MG63 (cell line): ENCODE measurements at places on chromosomes 11 and 22. TPM values are rescaled to one million over a fixed set of nuclear protein-coding genes. Genes with fewer than 3 reads are reported as not detected.

Gene MIOX
- 0.35 TPM in 1 of 2 replicates, not detected in the other for total RNA-seq

Gene FIBIN
- 2.3 and 3.4 TPM in 2 replicates for total RNA-seq

Gene OR2AG1
- not detected in 2 replicates for total RNA-seq

Gene MYOD1
- not detected in 2 replicates for total RNA-seq

DNA sequence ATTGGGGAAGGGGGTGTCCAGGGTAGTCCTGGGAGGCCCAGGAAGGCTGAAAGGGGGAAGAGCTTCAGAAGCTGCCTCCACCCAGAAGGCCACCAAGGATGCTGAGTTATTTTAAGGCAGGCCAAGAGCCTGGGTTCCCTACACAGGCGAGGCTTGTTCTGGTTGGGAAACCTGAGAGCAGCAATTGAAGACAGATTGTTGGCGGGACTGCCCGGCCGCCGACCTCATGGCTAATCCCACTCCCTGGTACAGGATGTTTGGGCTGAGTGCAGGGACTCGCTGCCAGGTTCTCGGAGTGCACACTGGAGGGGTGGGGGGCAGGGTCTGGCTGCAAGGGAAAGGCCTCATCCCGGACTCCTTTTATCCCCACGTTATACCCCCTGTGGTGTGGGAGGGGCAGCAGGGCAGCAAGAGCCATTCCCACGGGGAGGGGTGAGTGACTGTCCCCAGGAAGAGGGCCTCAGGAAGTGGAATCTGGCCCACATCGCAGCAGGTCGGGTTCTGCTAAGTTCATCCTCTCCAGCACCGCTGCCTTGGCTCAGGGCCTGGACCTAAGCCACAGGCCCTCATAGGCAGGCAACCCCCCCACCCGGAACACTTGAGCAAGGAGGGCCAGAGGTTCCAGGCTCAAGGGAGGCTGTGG lies 43.6 kb upstream of the PRR5 start:
- DNase-seq: peak; percentile 85

DNA sequence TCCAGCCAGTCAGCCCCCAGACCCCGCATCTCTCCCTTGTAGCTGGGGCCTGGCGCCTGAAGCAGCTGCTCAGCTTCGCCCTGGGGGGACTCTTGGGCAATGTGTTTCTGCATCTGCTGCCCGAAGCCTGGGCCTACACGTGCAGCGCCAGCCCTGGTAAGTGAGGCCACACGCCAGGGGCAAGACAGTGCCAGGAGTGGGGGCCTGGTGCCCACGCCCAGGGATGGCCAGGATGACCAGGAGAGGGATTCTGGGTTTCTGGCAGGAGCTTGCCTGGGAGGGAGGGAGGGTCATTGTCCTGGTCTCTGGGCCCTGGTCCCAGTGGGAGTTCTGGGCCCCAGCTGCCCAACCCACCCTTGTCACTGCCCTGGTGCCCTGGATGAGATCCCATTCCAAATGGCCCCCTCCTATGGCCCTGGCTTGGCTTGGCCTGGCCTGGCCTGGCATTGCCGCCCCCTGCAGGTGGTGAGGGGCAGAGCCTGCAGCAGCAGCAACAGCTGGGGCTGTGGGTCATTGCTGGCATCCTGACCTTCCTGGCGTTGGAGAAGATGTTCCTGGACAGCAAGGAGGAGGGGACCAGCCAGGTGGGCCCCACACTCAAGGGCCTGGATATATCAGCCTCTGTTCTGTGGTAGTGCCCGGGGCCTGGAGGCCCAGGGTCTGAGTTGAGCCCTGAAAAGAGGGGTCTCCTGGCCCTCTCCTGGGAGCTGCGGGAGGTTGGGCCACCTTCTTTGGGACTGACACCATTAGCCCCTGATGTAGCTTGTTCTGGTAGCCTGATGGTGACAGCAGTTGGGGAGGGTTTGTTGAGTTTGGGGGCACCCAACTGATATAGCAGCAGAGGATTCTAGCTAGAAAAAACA lies 3.7 kb downstream of the SLC39A13 start:
- peak; percentile 76 for DNase-seq

DNA sequence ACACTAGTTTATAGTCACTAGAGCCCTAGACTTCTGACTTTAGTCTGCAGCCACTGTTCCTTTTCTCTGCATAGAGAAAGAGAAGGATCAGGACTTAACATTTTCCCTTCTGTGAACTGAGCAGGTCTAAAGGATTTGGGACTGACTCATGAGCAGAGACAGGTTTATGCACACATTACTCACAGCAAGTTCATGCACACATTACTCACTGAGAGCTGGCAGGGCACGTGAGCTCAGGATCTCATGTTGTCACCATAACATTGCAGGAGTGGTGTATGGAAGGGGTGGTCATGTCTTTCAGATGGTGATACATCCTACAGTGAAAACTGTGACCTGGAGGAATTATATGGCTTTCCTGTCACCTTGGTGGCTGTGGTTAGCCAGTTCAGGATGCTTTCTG lies 56.4 kb downstream of the CEP164 start:
- DNase-seq: peak; percentile 66

DNA sequence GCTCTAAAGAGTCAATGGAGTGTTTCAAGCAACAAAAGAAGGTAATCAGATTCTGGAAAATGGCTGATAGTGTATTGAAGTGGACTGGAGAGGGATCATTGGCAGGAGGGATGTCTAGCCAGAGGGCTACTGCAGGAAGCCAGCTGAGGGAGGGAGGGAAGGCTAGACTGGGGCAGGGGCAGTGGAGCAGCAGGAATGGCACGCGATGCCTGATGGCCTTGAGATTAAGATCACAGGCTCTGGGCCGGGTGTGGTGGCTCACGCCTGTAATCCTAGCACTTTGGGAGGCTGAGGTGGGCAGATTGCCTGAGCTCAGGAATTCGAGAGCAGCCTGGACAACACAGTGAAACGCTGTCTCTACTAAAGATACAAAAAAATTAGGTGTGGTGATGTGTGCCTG lies 47.5 kb upstream of the PRDM11 start:
- DNase-seq: no peak

- DNase-seq: no peak
Measured at GRCh38 chr11:70577948-70578347, 179.6 kb downstream of the CTTN start.

- DNase-seq: peak; percentile 44
Measured at GRCh38 chr11:561148-562003, 606 bp downstream of the RASSF7 start.

DNA sequence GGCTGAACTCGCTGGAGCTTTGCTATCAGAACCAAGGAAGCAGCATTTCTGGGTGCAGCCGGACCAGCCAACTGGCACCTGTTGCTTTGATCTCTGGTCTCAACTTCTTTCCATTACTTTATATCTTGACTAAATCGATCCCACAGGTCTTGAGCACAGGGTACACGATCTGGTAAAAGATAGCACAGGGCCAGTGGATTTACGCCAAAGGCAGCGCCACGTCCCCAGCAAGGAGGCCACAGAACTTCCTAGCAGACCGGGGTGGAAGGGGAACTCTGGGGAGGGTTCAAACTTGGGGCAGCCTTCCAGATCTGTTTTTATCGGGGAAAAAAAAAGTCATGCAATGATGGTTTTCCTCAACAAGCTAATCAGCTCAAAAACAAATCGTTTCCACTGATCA lies 14.0 kb downstream of the VPS37C start:
- DNase-seq: no peak

GRCh38 chr22:23119494-23120414 lies 22.0 kb downstream of the RSPH14 start:
- no peak for DNase-seq
